ENCODE measurements at places on chromosomes 4 and X.

GRCh38 chrX:120560405-120560841, 339 bp downstream of the CUL4B start:
- peak; percentile 20 for DNase-seq

GRCh38 chrX:9802737-9803136, 16.5 kb downstream of the SHROOM2 start:
- no peak for DNase-seq

DNA sequence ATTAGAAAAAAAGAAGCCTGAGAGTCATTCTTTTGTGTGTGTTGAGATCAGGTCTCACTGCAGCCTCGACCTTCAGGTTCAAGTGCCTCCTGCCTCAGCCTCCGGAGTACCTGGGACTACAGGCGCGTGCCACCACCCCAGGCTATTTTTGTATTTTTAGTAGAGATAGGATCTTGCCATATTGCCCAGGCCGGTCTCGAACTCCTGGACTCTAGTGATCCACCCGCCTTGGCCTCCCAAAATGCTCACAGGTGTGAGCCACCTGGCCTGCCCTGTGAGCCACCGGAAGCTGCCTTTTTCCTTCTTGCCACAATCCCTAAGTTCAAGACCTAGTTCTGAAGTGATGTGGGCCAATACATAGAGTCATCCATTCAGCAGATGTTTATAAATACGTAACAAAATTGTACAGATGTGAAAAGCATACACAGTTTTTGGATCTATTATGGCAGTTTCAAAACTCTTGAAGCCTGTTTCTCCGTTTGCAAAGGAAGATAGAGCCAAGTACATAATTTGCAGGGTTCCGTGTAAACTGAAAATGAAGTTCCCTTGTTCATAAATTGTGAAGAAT, 536 bp upstream of the CTSO start:
- no peak for DNase-seq

- DNase-seq: no peak
Measured at GRCh38 chrX:19174401-19175025, 52.2 kb upstream of the ADGRG2 start.

DNA sequence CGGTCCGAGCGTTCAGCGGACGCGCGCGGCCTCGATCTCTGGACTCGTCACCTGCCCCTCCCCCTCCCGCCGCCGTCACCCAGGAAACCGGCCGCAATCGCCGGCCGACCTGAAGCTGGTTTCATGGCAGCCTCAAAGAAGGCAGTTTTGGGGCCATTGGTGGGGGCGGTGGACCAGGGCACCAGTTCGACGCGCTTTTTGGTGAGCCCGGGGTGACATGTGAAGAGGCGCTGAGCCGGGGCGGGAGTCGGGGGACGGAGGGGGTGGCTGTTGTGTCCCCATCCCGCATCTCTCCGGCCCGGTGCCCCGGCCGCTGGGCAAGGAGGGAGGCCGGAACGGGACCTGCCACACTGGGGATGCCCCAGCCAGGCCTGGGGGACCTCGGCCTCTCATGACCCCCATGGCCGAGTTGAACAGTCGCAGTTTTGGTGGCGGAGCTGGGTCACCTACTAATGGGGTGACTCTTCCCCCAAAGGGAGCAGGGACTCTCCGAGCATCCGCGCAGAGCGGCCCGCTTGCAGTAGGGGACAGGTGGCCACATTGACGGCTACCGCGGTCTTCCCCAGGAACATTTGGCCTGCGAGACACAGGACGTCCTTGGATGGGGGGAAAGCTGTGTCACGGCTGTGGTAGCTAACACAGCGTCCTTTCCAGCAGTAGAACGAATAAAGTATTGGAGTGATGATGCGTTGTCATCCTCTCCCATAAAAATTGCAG, at the start of gene GK:
Gene GK (plus strand): TSS at position 9 of the 717 bp plus-strand sequence. CDS start 115 bp downstream, at position 124.
- no peak for DNase-seq

DNA sequence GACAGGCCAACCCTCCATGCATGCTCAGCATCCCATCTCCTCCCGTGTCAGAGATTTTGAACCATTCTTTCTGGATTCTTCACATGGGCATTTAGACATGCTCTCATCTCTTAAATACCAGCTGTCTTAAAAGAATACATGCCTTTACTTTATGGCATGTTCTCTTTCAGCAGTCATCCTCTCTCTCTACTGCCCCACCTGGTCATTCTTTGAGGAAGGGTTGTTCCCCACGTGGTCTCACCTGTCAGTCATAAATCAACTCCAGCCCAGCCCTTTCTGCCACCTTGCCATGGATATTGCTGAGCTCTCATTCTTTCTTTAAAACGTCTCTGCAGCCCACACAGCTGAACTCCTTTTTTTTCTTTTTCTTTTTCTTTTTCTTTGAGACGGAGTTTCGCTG, 111.3 kb downstream of the ARHGAP10 start:
- no peak for DNase-seq

DNA sequence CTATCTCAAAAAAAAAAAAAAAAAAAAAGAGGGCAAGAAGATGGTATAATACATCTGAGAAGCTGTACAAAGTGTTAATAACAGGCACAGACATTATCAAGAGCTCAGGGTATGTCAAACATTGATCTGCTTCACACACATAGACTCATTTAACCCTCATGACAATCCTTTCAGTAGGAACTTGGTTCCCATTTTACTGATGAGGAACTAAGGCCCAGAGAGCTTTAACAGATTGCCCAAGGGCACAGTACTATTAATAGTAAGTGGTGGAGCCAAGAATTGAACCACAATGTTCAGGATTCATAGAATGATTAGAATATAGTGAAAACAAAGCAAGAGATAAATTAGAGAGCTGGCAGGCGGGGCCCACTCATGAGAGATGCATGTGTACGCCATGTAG, 154.4 kb downstream of the EFHC2 start:
- no peak for DNase-seq

DNA sequence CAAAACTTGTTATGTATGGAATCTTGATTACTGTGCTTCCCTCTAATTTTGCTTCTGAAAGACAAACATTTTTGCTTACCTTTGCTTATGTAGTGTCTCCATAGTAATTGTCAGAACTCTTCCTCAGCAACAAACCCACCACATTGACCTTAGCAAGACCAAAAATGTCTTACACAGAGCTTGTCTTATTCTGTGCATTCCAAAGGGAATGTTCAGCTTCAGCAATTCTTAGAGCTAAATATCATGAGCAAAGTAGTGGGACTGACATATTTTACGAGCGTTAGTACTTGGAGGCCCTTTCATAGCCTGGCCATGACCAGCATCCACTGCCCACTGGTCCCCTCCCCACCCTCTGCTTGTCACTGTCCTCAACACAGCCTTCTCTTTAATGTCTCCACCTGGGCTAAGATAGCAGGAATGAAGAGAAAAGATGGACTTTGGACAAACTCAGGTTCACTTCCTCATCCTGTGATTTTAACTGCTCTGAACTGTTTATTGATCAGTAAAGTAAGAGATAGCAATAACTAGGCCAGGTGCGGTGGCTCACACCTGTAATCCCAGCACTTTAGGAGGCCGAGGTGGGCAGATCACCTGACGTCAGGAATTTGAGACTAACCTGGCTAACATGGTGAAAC, 15.5 kb upstream of the SH3D19 start:
- no peak for DNase-seq

GRCh38 chr4:98564852-98565251, 93.6 kb downstream of the TSPAN5 start:
- DNase-seq: no peak

All from activated gamma-delta T cell treated with anti-CD3 and anti-CD28 coated beads, Interleukin-2, amount 50 U/mL, for 16 hours (primary cell).